ENCODE measurements at places on chromosomes 16 and 17.
A peak's percentile ranks its signal among the peaks of the same experiment; 100 is the strongest.

- DNase-seq: no peak
These were observed 21.4 kb upstream of the YWHAE start for GRCh38 chr17:1421470-1421869.

DNA sequence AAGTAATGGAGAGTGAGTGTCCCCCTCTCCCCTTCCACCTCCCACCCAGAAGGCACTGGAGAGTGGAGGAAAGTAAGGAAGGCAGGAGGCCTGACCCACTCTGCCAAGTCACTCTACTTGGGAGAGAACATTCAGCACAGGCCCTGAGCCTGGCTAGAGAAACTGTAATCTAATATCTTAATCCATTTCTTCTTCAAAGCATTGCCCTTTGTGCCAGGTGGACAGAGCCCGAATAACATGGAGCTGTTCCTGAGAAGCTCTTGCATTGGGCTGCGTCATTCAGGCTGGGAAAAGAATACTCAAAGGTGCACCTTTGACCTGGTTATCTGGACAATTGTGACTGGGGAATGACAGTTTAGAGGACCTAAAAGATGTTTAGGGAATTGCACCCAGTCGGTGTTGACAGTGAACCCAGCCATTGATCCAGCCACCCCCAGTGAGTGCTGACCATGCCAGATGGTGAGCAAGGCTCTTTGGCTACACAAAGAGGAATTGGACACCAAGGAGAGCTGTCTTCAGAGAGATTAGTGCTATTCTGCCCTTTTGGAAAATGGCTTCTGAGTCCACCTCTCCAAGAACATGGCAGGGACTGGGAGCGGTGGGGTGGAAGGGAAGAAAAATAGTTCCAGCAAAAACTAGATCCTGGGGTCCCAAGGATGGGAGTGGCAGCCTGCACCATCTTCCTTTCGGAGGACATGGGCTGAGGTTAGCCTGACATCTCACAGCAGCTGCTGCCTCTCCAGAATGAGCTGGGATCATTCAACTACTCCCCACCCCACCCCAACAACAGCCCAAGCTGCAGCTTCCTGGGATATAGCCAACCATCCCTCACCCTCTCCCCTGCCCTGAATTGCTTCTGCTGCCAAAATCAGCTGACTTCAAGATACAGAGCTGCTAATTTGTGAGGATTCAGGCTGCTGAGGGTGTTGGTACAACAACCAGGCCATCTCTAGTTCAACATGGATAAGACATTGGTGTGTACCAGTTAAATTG lies 11.6 kb upstream of the NOG start:
- no peak for DNase-seq

GRCh38 chr17:29116804-29117753 lies 63.1 kb downstream of the MYO18A start:
- DNase-seq: peak; percentile 61

DNA sequence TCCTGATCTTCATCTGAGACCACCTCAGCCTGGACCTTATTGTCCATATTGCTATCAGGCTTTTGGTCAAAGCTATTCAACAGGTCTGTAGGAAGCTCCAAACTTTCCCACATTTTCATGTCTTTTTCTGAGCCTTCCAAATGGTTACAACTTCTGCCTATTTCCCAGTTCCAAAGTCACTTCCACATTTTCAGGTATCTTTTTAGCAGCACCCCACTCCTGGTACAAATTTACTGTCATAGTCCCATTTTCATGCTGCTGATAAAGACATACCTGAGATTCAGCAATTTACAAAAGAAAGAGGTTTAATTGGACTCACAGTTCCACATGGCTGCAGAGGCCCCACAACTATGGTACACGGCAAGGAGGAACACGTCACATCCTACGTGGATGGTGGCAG lies 815.5 kb downstream of the KCNJ2 start:
- DNase-seq: no peak

DNA sequence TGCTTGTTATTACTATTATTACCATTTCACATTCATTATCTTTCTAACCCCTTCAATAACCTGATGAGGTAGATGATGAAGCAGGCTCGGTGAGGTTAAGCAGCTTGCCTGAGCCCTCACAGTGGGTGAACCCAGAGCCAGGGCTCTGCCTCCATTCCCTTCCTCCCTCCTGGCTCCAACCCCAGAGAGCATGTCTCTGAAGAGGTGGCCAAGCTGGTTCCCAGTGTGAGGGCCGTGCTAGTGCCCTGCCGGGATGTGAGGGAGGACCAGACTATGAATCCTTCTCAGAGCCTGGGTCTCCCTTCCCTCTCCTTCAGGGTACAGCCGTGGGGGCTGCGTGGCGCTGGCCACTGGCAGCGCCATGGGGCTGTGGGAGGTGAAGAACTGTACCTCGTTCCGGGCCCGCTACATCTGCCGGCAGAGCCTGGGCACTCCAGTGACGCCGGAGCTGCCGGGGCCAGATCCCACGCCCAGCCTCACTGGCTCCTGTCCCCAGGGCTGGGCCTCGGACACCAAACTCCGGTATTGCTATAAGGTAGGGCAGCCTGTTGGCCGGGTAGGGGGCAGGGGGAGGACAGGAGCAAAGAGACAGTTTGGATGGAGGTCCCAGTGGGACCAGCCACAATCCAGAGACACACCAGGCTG lies 49.6 kb downstream of the MRC2 start:
- DNase-seq: no peak

DNA sequence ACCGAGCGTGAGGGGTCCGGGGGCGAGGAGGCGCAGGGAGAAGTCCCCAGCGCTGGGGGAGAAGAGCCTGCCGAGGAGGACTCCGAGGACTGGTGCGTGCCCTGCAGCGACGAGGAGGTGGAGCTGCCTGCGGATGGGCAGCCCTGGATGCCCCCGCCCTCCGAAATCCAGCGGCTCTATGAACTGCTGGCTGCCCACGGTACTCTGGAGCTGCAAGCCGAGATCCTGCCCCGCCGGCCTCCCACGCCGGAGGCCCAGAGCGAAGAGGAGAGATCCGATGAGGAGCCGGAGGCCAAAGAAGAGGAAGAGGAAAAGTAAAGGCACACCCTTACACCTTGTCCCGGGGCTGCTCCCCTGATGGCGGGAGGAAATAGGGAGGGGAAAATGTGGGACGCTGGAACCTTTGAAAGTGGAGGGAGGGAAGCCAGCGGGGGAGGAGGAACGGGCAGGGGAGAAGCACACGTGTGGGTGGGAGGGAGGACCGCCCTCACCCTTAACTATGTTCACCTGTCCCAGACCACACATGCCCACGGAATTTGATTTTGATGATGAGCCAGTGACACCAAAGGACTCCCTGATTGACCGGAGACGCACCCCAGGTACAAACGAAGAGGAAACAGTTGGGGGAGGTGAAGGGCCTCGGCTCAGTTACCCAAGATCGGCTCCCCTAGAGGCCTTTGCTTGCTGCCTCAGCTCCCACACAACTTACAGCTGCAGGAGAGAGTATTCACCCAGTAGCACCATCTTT lies 916 bp downstream of the PAGR1 start:
- DNase-seq: peak; percentile 55

DNA sequence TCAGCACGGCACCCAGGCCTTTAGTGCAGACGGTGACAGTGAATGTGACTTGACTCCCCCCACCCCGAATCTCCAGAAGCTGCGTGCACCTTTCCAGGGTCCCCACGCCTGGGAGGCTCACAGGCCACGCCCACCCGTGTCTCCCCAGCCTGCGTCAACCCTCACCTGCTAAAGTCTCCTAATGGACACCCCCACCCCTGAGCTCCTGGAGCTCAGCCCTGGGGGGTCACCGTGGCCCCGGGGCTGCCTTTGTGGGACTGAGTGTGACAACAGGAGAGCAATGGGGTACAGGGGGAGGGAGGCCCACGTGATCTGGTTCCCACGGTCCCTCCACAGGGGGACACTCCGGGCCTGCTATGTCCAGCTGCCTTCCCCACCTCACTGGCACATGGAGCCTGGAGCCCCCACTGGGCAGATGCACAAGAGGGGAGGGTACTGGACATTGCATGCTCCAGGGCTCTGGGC lies 7.4 kb upstream of the FASN start:
- no peak for DNase-seq

GRCh38 chr17:76445697-76446448 lies 7.1 kb downstream of the UBE2O start:
- DNase-seq: no peak

DNA sequence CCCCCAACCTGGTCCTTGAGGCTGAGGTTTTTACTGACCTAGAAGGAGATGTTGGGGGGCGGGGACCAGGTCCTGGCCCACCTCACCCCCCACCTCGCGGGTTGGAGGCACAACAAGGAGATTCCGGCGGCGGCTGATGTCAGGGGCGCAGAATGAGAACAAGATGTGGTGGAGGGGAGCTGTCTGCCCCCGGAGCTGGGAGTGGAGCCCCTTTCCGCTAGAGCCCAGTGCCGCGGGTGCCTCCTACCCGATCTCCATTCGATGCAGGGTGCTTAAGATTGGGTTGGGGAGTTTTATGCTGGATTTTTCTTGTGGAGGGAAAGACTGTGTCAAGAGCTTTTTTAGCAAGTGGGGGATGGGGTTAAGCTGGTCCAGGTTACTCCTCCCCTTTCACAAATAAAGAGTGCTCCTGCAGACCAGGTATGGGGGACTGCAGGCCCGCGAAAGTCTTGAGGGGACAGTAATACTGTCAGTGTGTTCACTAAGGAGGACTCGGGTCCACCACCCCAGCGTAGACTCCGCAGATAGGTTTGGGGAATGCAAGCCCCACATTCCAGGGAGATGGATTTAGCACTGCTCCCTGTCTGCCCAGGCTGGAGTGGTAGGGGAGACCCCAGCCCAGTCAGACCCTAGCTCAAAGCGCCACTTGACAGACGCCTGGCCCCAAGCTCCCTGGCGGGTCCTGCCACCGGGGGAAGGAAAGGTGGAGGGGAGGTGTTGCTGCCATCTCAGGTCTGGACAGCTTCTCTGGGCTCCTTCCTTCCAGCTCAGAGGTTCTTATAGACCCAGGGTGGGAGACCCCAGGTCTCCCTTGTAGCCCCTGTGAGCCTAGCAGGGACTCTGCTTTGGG lies 2.0 kb downstream of the CACNA1G start:
- no peak for DNase-seq

Data from epithelial cell of esophagus (primary cell).